ENCODE measurements at places on chromosomes 12 and 14. TPM values are rescaled to one million over a fixed set of nuclear protein-coding genes. Genes with fewer than 3 reads are reported as not detected.

ESPL1 gene
- 19.6 TPM for total RNA-seq

GPR132 gene
- total RNA-seq, result 0.51 TPM

RPL36AL gene
- total RNA-seq, result 444 TPM

C12orf42 gene
- total RNA-seq, result not detected

TMEM30B gene
- total RNA-seq, result 0.17 TPM

PELI2 gene
- total RNA-seq, result 0.77 TPM

C3AR1 gene
- total RNA-seq, result not detected

GPR65 gene
- not detected for total RNA-seq

RNF212B gene
- total RNA-seq, result not detected

BHLHE41 gene
- total RNA-seq, result 0.57 TPM
